Spinal cord (tissue), 10 donors: ENCODE measurements at places on chromosomes 5 and 9. TPM values are rescaled to one million over a fixed set of nuclear protein-coding genes. Genes with fewer than 3 reads are reported as not detected.

The TTC1 gene
- total RNA-seq: 52.7 TPM

- DNase-seq: no peak
Measured at GRCh38 chr5:8689773-8690172, 820.8 kb downstream of the MTRR start.

The CMYA5 gene
- total RNA-seq: 4.9 TPM

The GPX3 gene
- 22.7 TPM for total RNA-seq

GRCh38 chr9:111356481-111357244, 26.6 kb upstream of the OR2K2 start:
- DNase-seq: peak; percentile 1

DNA sequence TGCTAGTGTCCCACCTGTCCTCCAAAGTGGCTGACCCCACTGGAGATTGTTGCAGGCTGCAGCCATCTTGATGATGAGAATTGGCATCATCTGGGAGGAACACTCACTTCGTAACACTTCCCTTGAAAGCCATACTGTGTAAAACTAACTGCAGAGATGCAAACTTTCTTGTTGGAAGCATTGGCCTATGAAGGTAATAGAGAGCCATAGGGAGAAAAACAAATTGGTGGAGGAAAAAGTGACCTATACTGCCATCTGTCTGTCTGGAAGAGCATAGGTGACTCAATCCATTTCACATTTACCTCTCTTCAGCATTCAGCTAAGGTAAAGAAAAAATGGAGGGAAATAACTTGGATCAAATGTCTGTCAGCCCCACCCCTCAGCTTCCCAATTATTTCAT, 473.4 kb downstream of the NTRK2 start:
- DNase-seq: no peak

The EIF4EBP3 gene
- total RNA-seq: 0.40 TPM
